ENCODE measurements at places on chromosomes 7 and 10.

GRCh38 chr10:100634034-100634433 lies 98.3 kb downstream of the HIF1AN start:
- no peak for DNase-seq

DNA sequence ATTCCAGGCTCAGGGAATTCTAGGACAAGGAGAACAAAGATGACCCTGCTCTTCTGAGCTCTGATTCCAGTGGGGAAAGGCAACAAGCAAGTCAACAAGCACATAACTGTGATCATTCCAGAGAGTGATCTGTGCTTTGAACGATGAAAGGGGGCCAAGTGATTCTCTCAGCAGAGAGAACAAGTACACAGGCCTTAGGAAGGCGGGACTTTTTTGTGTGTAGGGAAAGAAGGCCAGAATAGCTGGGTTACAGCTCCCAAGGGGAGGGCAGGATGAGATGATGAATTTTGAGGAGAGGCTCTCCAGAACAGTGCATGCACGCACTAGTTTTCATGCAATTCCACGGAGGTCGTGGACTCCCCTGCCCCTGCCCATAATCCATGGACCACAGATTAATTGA lies 565.2 kb downstream of the SDK1 start:
- peak; percentile 53 for DNase-seq

- DNase-seq = no peak
Measured at GRCh38 chr10:113743594-113743993, 7.9 kb upstream of the PLEKHS1 start.

DNA sequence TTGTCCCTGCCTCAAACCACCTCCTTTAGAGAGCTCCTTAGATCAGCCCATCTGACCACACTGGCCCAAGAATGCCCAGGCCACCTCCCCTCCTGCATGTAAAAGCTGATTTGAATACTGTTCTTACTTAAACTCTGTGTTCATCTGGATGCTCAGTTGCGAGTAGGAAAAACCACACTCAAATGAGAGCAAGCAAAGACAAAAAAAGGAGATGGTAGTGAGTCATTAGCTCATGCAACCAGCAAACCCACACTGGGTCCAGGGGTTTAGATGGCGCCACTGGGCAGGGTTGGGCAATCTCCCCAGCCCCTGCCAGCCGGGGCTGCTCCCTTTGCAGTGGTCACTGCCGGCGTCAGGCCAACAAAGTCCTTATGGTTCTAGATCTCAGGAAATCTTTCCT lies 32.7 kb downstream of the TSPAN15 start:
- no peak for DNase-seq

GRCh38 chr10:7094781-7095180 lies 316.1 kb downstream of the SFMBT2 start:
- DNase-seq = no peak

DNA sequence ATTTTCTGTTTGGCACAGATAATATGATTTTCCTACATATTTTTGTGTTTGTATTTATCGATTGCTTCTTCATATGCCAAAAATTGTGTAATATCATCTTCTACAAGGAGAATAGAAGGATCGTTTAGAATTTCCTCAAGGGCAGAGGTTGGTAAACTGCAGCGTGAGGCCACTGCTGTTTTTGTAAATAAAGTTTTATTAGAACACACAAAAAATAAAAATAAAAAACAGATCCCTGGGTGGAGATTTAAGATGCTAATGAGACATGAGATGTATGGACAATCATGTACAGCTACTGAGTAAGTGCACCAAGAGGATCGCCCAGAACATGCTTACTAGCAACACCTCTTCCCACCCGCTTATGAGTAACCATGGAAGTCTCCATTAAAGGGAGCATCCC lies 9.6 kb downstream of the LYZL2 start:
- DNase-seq = no peak

DNA sequence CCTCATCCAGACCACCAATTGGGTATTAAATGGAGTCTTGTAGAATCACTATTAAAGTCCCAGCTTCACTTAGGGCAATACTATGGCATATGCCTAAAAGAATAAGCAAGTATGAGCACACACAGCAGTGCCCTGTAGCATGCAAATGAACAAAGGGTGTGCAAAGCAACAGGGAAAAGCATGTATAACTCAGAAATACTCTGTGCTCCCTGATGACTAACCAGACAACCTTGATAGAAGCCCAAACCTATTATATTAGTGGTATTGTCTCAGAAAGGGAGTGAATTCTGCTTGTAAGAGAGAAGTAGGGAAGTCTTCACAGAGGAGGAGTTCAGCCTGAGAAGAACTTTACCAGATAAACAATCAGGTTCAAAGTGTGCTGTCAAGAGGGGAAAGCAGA lies 131.2 kb downstream of the DGKI start:
- no peak for DNase-seq

GRCh38 chr10:120480848-120481247 lies 23.8 kb downstream of the PLPP4 start:
- DNase-seq = no peak
